ENCODE measurements at places on chromosomes 1 and 21.

GRCh38 chr1:191483988-191484387, 674.3 kb upstream of the RGS18 start:
- DNase-seq = no peak

GRCh38 chr1:166484471-166484870, 317.7 kb upstream of the FAM78B start:
- DNase-seq = no peak

DNA sequence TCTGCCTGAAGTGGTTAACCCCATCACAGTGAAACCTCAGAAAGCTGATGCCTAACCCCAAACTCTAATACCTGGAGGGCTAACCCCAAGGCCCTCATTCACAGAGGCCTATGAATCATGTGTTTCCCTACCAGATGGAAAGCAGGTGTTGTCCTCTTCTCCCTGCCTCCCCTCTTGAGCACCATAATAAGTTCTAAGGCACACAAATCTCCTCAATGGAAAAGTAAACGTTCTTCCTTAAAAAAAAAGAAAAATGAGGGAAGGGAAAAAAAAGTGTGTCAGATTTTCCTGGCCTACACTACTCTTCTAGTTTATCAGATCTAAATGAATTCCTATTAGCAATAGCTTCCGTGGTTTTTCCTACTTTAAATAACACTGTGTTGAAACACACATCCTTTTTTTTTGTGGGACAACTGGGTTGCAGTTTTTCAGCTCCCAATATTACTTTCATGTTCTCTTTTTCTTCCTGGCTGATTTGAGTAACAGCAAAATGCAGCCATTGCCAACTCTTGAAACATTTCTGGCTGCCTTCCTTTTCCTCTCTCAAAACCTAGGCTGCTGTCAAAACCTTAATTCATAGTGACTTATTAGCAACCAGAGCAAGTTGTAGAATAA, 43.2 kb downstream of the SLC44A3 start:
- no peak for DNase-seq

DNA sequence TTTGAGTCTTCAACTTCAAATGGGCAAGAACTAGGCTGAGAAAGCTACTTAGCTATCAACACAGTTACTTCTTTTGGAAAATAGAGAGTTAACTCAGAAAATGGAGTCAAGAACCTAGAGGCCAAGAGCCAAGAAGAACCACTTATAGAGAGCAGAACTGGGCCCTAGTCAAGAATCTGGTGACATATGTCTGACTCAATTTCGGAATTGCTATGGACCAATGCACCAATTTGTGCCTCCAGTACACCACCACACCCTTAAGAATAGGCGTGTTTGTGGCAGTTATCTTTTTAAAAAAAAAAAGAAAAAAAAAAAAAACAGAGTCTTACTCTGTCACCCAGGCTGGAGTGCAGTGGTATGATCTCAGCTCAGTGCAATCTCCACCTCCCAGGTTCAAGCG, 7.8 kb downstream of the S100A2 start:
- no peak for DNase-seq

DNA sequence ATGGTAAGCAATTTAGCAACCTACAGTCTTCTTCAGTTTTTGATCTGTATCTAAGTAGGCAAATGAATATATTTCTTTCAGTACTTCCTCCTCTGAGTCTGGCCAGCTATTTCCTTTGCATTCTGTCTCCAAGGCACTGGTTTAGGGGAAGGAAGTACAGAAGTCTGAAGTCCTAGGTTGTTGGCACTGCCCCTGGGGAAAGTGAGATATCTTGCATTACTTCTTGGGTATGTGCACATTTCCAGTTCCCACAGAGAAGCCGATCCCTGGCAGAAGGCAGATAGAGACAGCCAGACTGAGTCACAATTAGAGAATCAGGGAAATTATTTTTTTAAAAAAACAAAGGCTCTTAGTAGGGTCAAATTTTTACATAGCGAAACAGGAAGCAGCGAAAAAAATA, 98.8 kb downstream of the RASAL2 start:
- no peak for DNase-seq

DNA sequence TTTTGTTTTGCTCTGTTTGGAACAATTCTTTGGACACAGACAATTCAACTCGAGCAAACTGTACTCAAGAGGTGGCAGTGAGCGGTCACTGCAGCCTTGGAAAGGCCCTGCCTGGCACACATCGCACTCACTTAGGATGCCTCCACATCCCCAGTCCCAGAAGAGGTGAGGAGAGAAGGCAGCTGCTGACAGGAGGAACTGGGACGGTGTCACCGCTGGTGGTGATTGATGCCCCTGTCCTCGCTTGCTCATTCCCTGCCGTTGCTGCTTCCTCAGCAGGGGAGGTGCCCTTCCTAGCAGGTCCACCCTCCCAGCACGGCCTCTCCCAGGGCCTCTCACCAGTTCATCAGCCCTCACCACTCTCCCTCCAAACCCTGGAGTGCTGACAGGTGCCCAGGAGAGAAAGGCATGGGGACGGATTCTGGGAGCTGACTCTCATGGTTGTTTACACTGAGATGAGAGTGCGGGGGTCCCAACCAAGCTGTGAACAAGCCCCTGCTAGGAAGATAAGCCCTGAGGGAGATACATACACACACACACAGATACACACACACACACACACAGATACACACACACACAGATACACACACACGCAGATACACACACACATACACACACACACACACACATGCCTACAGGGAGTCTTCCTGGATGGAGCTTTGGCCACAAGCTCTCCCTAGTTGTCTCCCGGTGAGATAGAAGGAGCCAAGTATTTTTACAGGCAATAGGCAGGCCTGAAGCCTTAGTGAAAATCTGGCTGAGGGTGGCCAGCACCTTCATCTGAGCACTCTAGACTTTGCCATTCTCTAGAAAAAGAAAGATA, 101.1 kb downstream of the CDC7 start:
- no peak for DNase-seq

DNA sequence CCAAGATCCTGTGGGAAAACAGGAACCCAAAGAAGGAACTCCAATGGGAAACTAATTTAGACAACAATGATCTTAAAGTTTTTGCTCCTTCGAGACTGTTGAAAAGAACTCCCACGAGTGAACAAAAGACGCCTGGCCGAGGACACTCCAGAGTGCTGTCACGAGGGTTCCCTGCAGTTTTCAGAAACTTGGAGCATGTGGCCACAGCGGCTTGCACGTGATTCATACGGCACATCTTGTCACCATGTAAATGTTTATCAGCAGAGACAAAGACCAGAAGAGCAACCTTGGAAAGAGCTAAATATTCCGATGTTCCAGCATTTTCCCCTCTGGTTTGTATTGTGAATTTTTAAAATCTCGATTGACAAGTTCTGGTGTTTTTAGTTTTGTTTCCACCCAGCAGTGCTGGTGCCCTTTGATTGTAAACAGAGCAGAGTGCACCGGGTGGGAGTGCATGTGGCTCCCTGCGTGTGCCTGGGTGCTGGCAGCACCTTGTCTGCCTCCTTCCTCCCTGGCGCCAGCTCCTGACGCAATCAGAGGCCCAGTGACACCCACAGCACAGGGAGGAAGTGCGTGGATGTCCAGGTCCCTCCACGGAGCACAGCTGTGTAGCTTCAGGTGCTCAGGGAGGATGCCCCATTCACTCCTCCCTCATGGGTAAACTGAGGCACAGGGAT, 23.0 kb downstream of the LRRC3 start:
- no peak for DNase-seq

GRCh38 chr21:15309721-15310120, 244.9 kb upstream of the NRIP1 start:
- DNase-seq = no peak

- DNase-seq = no peak
Observed at GRCh38 chr1:247110627-247111258, 6.6 kb upstream of the ZNF669 start.

DNA sequence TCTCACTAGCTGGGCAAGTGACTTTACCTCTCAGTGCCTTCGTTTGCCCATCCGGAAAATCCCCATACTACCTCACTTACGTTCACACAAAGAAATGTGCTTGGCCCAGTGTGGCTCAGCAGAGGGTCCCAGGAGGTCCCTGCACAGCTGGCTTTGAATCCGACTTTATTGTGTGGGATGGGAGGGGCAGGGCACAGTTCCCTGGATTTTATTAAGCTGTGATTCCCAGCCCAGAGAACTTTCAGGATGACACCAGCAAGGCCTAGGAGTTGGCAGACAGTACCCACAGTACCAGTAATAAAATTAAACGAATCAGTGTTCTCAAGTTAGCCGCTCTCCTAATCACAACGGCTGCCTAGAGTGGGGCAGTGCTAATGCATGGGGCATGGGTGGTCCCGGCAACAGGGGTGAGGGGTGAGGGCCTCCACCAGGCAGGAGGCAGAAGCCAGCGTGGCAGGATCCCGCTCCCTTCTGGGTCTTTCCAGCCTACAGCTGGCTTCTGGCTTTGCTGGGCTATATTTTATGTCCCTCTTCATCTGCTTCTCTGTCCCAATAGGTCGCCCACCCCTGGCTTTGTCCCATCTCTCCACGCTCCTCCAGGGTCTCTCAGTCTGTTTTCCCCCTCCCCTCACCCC, 74.9 kb downstream of the VWA5B1 start:
- DNase-seq = no peak

GRCh38 chr1:10479296-10479695, 4.5 kb downstream of the PEX14 start:
- DNase-seq = no peak

GRCh38 chr21:17454315-17455027, 58.4 kb upstream of the CXADR start:
- peak; percentile 71 for DNase-seq

DNA sequence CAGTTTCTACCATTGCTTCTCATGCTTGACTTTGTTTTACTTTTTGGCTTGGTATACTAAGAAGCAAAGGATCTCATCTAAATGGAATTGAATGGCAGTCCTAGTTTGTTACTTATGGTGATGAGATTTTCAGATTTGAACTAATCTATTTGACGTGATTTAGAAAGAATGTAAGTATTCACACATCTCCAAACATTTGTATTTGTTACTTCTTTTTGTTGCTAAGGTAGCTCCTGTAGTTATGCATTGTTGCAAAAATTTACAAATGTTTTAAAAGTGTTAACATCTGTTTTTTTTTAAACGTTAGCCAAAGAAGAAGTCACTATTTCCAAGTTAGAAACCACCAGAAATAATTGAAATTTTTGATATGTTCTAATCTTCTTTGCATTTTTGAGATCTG, 222.5 kb downstream of the RPS6KC1 start:
- no peak for DNase-seq

- no peak for DNase-seq
Observed at GRCh38 chr1:75502776-75503175, 108.1 kb downstream of the SLC44A5 start.

DNA sequence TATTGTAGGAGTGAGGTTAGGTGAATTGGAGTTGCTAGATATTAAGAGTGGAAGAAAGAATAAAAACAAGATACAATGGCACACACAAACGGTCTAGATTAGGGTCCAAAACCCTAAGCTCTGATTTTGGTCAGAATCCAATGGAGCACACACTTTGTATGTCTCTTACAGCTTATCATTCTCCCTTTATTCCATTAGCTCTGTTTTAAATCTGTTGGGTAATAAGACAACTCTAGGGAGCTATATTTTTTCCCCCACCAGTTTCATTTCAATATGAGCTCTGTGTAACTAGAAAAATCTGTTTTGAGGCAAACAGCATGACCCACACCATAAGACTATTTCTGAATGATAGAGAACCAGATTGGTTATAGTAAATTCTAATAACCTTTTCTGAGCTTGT, 465.6 kb downstream of the ADGRL2 start:
- no peak for DNase-seq

DNA sequence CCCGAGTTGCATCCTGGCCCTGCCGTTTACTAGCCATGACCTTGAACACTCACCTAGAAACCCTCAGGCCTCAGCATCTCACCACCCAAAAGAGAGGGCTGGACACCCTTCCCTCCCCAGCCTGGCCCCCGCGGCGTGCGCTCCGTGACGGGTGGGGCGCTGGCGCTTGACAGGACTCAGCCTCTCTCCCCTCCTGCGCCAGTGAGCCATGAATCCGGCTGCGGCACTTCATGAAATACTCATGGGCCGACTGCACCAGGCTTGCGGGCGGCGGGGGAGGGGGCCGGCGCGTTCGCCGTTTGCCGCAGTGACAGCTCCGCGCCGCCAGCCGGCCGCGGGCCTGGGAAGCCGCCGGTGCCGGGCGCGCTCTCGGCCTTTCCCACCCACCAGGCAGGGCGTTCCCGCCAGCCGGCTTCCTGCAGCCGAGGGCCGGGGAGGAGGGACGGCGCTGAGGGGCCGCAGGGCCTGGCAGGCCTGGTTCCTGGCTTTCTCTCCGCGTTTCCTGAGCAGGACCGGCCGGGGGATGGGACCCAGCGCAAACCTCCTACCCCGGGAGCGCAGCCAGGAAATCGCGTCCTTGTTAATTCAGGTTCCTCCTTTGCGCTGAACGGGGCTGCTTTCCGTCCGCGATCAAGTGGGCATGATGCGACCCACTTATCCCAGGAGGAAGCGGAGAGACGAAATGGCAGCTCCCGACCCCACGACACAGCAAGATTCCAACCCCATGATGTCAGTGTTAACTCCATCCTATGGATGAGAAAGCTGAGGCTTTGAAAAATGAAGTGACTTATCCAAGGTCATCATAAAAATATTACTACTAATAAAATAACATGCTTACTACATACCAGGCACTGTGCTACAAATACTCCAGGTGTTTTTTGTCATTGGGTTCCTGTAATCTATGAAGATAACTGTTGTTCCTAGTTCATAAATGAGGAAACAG, 9.1 kb upstream of the LUZP1 start:
- peak; percentile 69 for DNase-seq

DNA sequence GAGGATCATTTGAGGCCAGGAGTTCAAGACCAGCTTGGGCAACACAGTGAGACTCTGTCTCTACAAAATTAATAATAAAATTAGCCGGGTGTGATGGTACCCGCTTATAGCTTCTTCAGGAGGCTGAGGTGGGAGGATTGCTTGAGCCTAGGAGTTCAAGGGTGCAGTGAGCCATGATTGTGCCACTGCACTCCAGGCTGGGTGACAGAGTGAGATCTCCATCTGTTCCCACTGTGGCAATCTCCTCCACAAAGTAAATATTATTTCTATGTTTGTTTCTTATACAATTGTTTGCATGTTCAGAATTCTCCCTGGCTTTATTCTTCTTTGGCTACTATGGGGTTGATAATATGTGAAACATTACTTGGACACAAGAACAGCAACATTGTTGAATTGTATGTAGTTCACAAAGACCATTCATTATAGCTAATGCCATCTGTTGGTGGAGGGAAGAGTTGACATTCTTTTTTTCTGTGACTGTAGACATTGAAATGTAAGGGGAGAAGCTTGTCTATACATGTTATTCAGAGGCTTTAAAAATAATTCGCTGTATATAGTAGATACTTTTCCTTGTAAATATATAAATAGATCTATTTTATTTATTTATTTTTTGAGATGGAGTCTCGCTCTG, 47.8 kb upstream of the SRSF10 start:
- DNase-seq = no peak
